T-helper 1 cell (primary cell): ENCODE measurements at places on chromosomes 6 and 20.

DNA sequence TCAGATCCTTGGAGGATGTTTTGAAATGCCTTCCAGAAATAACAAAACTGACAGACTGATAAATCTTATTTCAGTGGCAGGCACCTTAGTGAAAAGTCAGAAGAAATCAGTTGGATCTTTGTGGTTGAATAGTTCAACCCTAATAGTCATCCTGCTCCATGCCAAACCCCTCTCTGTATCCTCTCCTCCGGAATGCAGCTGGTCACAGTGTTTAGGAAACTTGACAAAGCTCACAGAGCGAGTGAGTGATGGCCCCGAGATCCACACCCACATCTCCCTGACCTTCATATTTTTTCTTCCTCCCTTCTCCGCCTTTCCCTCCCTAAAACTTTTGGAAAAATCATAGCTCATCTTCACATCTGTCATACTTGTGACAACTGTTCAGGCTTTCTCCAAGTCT, 464.8 kb upstream of the CDH4 start:
- no peak for DNase-seq

DNA sequence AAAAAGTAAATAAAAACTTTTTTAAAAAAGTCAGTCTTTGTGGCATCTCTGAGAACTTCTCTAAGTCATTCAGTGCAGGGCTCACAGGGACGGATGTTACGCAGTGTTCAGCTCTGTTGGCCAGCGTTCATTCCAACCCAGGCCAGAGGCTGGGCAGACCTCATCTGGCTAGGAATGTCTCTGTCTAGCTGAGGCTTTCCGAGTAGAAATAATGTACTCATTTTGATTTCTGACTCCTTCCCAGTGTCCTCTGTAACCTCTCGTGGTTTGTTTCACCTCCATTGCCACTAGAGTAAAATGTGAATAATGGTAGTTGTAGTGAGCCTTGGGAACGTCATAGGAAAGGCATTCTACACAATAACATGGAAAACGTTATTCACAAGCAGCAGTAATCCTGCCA, 135.1 kb downstream of the TMEM242 start:
- DNase-seq = no peak

DNA sequence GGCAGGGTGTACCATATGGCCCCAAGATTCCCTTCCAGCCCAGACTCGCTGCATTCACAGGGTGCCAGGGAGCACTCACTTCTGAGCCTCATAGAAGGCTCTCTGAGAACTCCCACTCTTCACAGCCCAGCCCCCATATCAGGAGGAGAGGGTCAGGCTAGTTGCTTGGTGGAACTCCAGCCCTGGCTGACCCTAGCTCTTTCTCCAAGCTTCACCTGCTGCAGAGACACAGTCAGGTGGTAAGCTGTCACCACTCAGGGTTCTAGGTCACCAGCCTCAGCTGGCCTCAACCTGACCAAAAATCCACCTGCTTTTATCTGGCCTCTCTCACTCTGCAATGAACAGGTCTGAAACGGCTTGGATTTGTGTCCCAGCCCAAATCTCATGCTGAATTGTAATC, 162.7 kb upstream of the MLN start:
- no peak for DNase-seq

GRCh38 chr20:52432740-52433139, 241.2 kb upstream of the ZFP64 start:
- DNase-seq = no peak

DNA sequence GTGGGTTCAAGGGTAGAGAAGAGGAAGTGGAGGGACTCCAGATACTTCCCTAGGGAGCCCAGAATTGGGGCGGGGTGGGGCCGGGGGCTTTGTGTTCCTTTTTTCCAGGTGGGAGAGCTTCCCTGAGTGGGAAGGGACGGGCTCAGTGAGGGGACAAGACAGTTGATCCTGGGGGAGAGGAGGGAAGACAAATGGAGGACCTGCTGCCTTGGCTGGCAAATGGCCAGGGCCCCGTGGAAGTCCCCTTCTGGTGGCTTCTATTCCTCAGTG, 2.6 kb downstream of the CTSZ start:
- DNase-seq = peak; percentile 59

DNA sequence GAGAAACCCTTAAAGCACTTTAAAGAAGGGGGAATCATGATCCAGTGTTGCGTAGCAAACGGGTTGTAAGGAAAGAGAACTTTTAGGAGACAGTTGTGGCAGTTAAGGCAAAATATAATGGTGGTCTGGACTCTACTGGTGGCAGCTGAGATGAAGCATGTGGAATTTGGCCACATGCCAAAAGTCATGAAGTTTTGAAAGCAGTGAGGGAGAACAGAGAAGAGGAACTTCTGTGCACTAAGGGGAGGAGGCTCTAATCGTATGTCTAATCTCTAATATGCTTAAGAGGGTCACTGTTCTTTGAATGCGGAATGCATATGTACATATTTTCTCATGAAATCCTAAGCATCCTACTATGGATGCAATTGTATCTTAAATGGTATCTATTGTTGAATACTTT, 91.5 kb downstream of the RIMS1 start:
- DNase-seq = no peak

GRCh38 chr6:5752391-5752680, 254.4 kb downstream of the NRN1 start:
- no peak for DNase-seq

DNA sequence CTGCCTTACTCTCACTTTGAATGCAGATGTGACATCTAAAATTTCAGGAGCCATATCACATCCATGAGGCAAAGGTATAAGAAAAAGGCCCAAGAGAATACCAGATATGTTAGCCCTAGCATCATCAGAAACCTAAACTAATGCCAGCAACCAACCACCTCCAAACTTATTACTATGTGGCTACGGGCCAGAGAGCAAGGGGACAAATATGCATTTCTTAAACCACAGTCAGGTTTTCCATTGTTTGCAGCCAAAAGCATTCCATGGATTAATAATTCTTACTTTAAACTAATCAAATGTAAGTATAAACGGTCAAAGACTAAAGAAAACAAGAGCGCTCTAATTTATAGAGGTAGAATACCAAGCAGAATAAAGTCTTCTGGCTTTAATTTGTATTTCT, 84.7 kb downstream of the TASP1 start:
- no peak for DNase-seq
